Mammary epithelial cell (primary cell): ENCODE measurements at places on chromosomes 6 and 20. TPM values are rescaled to one million over a fixed set of nuclear protein-coding genes. Genes with fewer than 3 reads are reported as not detected.

DNA sequence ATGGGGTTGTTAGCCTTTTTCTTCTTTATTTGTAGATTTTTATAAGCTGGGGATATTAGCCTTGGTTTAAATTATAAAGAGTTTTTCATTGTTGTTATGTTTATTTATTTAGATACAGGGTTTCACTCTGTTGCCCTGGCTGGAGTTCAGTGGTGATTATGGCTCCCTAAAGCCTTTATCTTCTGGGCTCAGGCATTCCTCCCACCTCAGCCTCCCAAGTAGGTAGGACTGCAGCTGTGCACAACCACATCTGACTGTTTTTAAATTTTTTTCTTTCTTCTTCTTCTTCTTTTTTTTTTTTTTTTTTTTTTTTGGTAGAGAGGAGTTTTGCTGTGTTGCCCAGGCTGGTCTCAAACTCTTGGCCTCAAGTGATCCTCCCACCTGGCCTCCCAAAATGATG, 80.9 kb downstream of the UBE3D start:
- DNase-seq, result no peak

DNA sequence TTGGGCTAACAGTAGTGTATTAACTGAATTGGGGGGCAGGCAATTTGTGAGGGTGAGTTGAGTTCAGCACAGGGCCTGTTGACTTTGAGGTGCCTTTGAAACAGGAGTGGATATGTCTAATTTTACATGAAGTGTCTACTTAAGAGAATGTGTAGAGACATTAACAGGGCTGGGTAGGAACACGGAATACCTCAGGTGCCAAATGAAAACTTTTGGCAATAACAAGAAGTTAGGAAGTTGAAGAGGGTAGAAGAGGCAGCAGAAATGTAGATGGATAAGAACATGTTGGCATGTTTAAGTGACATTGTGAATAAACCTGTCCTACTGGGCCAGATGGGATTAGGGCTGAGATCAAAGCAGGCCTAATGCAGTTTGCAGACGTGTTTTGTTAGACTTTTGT, 117.0 kb downstream of the SLC16A10 start:
- no peak for DNase-seq

- no peak for DNase-seq
Measured at GRCh38 chr6:114897536-114897935, 554.7 kb upstream of the HS3ST5 start.

- no peak for DNase-seq
Measured at GRCh38 chr6:14757418-14757817, 488.5 kb upstream of the JARID2 start.

Gene LGSN
- total RNA-seq, result not detected in 2 replicates

DNA sequence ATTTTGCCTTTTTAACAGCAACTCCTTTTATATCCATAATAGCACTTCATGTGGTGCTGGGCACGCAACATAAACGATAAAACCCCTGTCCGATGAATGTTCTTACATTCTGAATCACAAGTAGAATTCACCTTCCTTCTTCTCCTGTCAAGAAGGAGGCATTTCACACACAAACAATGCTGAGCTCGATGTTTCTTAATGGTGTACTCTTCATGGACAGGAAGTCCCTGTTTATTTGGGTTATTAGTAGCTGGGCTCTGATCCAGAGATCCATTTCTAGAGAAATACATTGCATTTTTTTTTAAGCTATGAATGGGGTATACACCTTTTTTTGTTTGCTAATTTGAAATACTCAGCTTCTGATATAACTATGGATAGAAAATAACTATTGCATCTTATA, 82.4 kb downstream of the PPP1R3G start:
- DNase-seq, result no peak

Gene DZANK1
- 2.4 and 2.8 TPM in 2 replicates for total RNA-seq

Gene BPI
- total RNA-seq, result not detected

DNA sequence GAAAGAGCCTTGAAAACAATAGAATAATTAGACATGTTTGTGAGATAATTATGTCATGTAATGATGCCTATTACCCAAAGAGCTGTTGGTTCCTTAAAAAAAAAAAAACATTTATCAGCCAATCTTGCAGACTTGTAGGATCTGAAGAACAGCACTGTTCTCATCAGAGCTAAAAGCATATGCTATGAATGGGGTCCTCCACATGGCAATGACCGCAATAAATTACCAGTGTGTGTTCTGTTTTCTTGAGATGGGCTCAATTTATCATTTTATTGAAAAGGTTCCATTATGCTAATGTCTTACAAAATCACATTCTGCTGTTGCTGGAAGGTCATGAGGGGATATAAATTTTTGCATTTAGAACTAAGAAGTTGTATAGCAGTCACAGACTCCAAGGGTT, 484.7 kb downstream of the PRKN start:
- DNase-seq, result no peak

DNA sequence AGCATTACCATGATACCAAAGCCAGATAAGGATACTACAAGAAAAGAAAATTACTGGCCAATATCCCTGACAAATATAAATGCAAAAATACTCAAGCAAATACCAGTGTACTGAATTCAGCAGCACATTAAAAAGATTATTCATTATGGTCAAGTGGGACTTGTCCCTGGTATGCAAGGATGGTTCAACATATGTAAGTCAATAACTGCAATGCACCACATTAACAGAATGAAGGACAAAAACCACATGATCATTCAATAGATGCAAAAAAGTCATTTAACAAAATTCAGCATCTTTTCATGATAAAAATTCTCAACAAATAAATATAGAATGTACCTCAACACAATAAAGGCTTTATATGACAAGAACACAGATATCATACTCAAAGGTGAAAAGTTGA, 9.1 kb upstream of the DEFB125 start:
- DNase-seq, result no peak

Gene CST5
- total RNA-seq, result not detected in 2 replicates

GRCh38 chr20:5181492-5181891, 54.7 kb downstream of the CDS2 start:
- DNase-seq, result no peak
